ENCODE measurements at places on chromosomes 2 and 18. TPM values are rescaled to one million over a fixed set of nuclear protein-coding genes. Genes with fewer than 3 reads are reported as not detected.

The TGFA gene
- 0.26 TPM for polyA plus RNA-seq

The MAL gene
- 1.2 TPM for polyA plus RNA-seq

The MOCOS gene
- 10.0 TPM for polyA plus RNA-seq

The ANKRD23 gene
- 5.3 TPM for polyA plus RNA-seq

The ASB3 gene
- 10.1 TPM for polyA plus RNA-seq

The CAPN13 gene
- polyA plus RNA-seq = 0.32 TPM

The HEATR5B gene
- 12.3 TPM for polyA plus RNA-seq

The GCG gene
- not detected for polyA plus RNA-seq

The MFSD6 gene
- 23.2 TPM for polyA plus RNA-seq

The SERPINB12 gene
- not detected for polyA plus RNA-seq

The AQP12A gene
- polyA plus RNA-seq = not detected

The IL36G gene
- polyA plus RNA-seq = not detected

The MRO gene
- 0.67 TPM for polyA plus RNA-seq

The DRC1 gene
- polyA plus RNA-seq = 0.56 TPM

The BCL11A gene
- 7.6 TPM for polyA plus RNA-seq

The C2orf74 gene
- 46.2 TPM for polyA plus RNA-seq

The NEU2 gene
- polyA plus RNA-seq = not detected

The MARCO gene
- polyA plus RNA-seq = 19.1 TPM

The ASTL gene
- polyA plus RNA-seq = not detected

The KIF5C gene
- 18.8 TPM for polyA plus RNA-seq

The EPHA4 gene
- 3.8 TPM for polyA plus RNA-seq

The ZSWIM2 gene
- not detected for polyA plus RNA-seq

The RAMP1 gene
- polyA plus RNA-seq = 40.4 TPM

The CNDP1 gene
- polyA plus RNA-seq = 0.16 TPM

The PGAP1 gene
- polyA plus RNA-seq = 5.1 TPM

The POTEC gene
- polyA plus RNA-seq = not detected

The AFF3 gene
- 3.4 TPM for polyA plus RNA-seq

The NTSR2 gene
- polyA plus RNA-seq = 2.1 TPM

The REG3A gene
- polyA plus RNA-seq = 0.88 TPM

The KCNK3 gene
- 133 TPM for polyA plus RNA-seq

The RAPH1 gene
- polyA plus RNA-seq = 11.9 TPM

The SMPD4 gene
- polyA plus RNA-seq = 26.5 TPM

The DCDC2C gene
- polyA plus RNA-seq = 0.18 TPM

The VIL1 gene
- polyA plus RNA-seq = 0.10 TPM

The AMER3 gene
- 0.13 TPM for polyA plus RNA-seq

The TRAPPC12 gene
- polyA plus RNA-seq = 334 TPM

The GALNT5 gene
- polyA plus RNA-seq = not detected

The CERS6 gene
- polyA plus RNA-seq = 5.0 TPM

The MC5R gene
- not detected for polyA plus RNA-seq

The GLS gene
- polyA plus RNA-seq = 92.2 TPM

The CHRND gene
- not detected for polyA plus RNA-seq

Measured in adrenal gland (tissue), 19 donors.